Suppressor macrophage treated with lipopolysaccharide for 1 hour (primary cell): ENCODE measurements at places on chromosomes 12 and 14.

- no peak for DNase-seq
Measured at GRCh38 chr12:10227648-10228047, 15.0 kb downstream of the GABARAPL1 start.

DNA sequence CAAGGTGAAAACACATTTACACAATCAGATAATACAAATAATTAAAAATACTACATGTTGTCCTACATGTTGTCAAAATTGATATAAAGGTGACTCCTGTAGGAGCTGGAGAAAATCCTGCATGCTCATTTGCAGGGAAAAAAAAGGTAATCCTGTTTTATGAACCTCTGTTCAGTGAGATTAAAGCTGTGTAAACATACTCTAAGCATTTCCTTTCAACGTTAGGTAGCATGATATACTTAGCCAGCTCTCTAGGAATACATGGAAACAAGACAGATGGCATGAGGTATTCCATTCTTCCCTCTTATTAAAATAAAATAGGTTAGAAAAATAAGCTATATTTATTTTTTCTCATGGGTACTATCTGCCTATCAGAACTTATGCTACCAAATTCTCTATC lies 635.7 kb upstream of the FLRT2 start:
- no peak for DNase-seq

DNA sequence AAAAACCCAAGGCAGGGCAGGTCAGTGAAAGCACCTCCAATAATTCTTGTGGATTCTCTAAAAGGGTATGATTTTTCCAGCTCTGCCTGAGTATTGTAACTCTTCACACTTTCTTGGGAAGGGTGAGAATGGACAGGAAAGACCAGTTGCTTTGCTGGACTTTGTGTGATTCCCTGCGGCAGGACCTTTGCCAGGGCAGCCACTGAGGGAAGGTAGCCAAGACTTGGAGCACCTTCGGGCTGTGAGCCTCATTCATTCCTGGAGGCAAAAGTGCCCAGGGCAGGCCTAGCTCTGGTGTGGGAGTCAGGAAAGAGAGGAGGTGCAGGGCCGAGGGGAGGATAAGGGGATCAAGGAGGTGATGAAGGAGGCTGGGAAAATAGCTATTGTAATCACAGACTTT lies 80.2 kb downstream of the VCPKMT start:
- DNase-seq, result no peak

GRCh38 chr12:49675137-49675536 lies 32.1 kb downstream of the FMNL3 start:
- DNase-seq, result no peak

GRCh38 chr14:59451849-59452248 lies 13.3 kb downstream of the GPR135 start:
- DNase-seq, result no peak

DNA sequence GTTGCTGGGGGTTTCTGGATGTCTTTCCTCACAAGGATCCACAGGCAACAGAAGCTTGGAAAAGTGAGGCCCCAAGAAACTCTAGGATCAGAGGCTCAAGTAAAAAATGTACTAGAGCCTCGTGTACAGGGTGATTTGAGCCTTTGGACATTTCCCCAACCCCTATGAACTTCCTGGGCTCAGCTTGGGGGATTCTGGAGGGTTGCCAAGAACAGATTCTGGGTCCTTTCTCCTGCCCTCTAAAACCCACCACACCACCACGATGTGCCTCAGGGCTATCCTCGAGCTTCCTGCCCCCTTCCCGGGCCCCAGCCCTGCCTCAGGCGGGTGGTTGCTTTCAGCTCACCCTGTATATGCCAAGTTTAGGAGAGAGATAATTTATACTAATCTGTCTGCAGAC lies 583 bp downstream of the FAM186B start:
- no peak for DNase-seq

DNA sequence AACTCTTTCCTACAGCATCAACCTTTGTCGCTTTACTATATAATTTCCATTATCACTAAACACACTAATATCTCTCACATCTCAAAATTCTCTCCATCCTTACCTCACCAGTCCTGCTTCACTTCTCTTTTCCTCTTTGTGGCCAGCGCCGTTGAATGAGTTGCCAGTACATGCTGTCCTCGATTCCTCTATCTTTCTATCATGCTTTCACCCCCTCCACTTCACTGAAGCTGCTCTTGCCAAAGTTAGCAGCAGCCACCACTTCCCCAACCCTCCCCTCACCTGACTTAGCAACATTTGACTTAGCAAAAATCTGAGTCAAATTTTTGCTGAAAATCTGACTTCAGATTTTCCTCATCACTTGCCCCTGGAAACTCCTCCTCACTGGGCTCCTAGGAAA lies 210.4 kb downstream of the ANO6 start:
- DNase-seq, result no peak

- no peak for DNase-seq
Measured at GRCh38 chr12:126210448-126210847, 1145.2 kb downstream of the AACS start.

DNA sequence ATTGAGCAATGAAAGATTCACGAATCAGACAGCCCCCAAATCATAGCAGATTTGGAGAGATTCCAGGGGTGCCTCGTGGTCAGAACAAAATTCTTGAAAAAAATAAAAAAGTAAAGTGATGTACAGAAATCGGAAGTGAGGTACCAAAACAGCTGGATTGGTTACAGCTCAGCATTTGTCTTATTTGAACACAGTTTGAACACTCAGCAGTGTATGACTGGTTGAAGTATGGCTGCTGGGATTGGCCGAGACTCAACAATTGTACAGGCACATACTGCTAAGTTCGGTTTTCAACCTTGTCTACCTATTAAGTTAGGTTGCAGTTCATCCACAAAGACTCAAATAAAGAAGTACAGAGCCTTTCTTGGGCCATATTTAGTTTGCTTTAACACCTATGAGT lies 865.4 kb upstream of the TMEM132C start:
- no peak for DNase-seq

- no peak for DNase-seq
Measured at GRCh38 chr14:94767321-94767878, 2.5 kb downstream of the GSC start.

DNA sequence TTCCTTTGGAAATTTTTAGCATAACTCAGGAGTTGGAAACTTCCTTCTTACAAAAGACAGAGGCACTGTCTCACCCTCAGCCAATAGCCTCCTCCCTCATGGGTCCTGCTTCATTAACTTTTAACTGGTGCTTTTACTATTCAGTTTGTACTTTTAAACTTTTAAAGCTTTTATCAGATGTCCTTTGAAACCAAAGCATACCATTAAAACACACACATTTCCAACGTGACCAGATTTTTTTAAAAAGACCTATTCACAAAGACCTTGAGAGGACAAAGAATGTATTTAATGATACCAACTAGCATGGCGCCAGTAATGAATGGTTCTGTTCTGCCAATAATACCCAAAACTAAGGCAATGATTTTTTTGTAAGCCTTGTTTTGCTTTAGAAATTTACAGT lies 173.6 kb upstream of the EEA1 start:
- no peak for DNase-seq

DNA sequence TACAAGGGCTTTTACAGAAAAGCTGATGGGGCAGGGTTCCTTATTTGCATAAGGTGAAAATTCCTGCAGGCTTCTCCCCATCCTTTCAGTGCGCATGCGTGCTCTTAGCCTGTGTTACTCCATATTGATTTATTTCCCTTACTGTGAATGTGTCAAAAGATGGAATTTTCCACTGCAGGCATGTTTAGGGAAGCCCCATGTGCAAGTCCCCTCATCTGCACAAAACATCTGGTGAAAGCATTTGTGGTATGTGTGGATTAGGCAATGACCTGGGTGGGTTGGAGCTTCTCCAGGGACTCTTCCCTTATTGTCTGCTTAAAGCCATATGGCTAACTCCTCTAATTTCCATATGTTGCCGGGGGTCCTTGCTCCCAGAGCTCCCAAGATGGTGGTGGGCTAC lies 912.7 kb upstream of the LRFN5 start:
- no peak for DNase-seq

GRCh38 chr12:63802012-63802608 lies 22.4 kb downstream of the RXYLT1 start:
- DNase-seq, result peak; percentile 54
